Naive thymus-derived CD8-positive, alpha-beta T cell (primary cell): ENCODE measurements at places on chromosomes 3 and 15. TPM values are rescaled to one million over a fixed set of nuclear protein-coding genes. Genes with fewer than 3 reads are reported as not detected.

GRCh38 chr15:60605879-60606307, 127.0 kb upstream of the ICE2 start:
- no peak for DNase-seq

DNA sequence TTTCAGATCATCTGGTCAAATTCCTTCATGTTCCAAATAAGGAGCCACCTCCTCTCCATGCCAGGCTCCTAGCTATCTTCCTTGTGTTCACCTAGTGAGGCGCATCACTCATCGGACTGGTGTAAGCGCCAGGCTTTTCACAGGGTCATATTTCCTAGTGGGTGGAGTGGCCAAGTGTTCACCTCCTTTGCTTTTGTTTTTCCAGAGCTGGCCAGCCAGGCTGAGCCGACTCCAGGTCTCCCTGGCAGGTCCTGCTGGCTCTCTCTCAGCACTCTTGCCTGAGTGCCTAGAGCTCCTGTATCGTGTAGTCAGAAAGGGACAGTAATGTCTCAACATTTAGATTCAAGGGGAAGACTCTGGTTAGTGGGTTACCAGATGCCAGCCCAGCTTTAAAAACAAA, 31.0 kb downstream of the HEG1 start:
- no peak for DNase-seq

DNA sequence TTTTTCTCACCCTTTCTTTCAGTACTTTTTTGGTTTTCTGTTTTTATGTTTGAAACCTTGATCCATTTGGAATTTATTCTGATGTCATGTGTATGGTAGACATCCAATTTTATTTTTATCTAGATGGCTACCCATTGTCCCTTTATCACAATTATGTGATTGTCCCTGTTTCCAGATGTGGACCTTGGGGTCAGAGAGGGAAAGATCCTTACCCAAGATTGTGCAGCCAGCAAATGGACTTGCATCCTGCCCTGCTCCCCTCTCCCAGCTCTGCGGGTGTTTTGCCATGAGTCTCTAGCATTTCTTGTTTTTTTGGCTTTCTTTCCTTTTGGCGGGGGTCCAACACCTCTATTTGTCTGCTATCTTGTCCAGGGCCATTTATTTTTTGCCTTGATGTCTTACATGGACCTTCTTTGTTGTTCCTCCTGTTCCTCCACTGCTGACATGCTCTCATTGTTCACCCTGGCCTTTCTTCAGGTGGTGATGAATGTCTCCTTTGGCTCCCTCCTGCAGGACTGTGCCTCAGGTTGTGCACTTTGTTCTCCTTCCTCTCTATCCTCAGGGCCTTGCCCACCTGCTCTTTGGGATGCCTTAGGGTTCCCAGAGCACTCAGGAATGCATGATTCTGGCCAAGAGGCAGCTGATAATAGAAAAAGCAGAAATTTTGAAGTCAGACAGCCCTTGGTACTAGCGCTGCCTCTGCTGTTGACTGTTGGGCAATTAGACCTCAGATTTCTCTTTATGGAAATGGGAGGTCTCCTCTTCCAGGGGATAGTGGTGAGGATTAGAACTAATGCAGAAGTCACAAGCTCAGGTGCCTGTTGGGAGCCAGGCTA, 84.3 kb downstream of the EEFSEC start:
- no peak for DNase-seq

GRCh38 chr3:146861262-146861661, 256.1 kb upstream of the PLSCR5 start:
- DNase-seq = no peak

GRCh38 chr15:88623061-88623460, 1.9 kb downstream of the AEN start:
- DNase-seq = no peak

- no peak for DNase-seq
Observed at GRCh38 chr3:114899186-114899931, 247.7 kb downstream of the ZBTB20 start.

DNA sequence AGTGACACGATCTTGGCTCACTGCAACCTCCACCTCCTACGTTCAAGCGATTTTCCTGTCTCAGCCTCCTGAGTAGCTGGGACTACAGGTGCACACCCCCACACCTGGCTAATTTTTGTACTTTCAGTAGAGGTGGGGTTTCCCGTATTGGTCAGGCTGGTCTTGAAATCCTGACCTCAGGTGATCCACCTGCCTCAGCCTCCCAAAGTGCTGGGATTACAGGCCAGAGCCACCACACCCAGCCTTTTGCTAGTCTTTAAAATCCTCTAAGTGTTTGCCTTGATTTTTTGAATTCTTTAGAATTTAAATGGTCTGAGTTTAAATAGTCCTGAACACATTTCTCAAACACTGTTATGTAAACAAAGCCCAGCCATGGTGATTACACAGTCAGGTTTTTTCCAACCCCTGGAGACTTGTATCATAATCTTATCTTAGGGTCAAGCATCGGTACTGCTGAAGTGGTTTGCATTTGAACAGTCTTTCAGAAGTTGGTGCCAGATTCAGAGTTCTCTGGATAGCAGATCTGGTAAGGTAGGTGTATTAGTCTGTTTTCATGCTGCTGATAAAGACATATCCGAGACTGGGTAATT, 28.2 kb upstream of the PIAS1 start:
- DNase-seq = no peak

DNA sequence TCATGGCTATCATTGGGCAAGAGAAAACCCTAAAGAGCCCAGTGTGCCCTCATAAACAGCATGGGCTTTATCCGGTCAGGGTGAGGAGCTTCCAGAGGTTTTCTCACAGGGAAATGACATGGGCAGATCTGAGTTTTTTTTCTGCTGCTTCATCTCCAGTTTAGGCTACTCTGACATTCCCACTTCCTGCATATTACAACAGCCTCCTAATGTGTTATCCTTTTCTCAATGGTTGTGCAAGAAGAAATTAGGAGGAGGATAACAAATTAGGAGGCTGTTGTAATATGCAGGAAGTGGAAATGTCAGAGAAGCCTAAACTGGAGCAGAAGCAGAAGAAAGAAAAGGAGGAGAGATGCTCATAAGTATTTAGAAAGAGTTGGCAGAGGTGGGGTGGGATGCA, 175.6 kb downstream of the MTHFS start:
- DNase-seq = no peak

- DNase-seq = no peak
Observed at GRCh38 chr3:174397848-174398247, 461.3 kb upstream of the NAALADL2 start.

DNA sequence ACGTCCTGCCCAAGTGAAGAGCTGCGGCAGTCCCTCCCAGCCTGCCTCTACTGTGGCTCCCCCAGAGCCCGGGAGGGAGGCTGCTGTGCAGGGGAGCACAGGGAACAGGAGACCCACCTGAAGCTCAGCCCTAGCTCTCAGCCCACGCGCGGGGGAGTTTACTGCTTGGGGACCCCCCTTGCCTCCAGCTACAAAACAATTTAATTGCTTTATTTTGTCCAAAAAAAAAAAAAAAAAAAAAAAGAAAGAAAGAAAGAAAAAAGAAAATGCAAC, 78.1 kb downstream of the CLDN11 start:
- DNase-seq = no peak

DNA sequence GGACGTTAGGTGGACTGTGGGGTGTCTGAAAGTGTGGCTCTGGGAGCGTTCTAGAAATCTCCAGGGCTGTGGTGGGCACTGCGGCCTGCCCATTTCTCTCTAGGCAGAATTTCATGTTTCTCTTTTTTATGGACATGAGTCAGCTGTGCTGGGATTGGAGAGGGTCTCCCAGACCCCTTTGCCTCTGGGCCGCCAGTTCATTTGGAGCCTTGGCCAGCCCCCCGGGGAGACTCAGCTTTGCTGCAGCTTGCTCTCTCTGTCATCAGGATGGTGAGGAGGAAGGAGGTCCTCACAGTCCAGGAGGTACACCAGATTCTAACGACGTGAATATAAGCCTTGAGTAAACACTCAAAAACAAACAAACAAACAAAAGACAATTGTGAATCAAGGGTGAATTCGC, 149.6 kb upstream of the RGMA start:
- no peak for DNase-seq

- DNase-seq = no peak
Observed at GRCh38 chr15:66895794-66896453, 169.5 kb upstream of the SMAD3 start.

- no peak for DNase-seq
Observed at GRCh38 chr3:61237858-61238257, 13.4 kb downstream of the FHIT start.

- no peak for DNase-seq
Observed at GRCh38 chr3:42438758-42439157, 28.3 kb upstream of the LYZL4 start.

GRCh38 chr15:52808441-52808840, 18.3 kb upstream of the ONECUT1 start:
- no peak for DNase-seq

GRCh38 chr15:79431636-79432344, at the start of gene MINAR1:
Gene MINAR1, plus strand, starts transcription at chr15:79432336. Its CDS starts 23,812 bp downstream, at chr15:79456148.
- no peak for DNase-seq

DNA sequence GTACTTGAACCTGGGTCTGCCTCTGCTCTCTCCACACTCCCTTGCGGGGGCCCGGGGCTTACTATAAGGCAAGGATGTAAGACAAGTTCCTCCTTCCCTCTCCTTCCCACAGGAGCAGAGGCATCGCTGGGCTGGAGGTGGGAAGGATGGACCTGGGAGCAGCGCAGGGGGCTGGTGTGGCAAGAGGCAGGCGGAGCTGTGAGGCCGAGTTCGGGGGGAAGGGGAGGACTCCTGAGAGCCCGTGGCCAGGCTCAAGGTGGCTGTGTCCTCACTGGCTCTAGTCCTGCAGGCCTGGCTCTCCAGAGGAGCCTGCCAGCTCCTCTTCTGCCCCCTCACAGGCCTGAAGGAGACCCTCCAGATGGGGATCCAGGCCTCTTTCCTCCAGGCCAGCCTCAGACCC, 1.0 kb upstream of the NR2E3 start:
- no peak for DNase-seq

GRCh38 chr15:71780115-71780976, 30.0 kb upstream of the NR2E3 start:
- peak; percentile 26 for DNase-seq

The CPNE9 gene
- polyA plus RNA-seq = not detected

The CCR4 gene
- 0.09 TPM for polyA plus RNA-seq

The SFMBT1 gene
- 13.4 TPM for polyA plus RNA-seq

The UNC13C gene
- polyA plus RNA-seq = not detected

The SRPRB gene
- 34.7 TPM for polyA plus RNA-seq

The LDHAL6B gene
- not detected for polyA plus RNA-seq
